Foreskin fibroblast (primary cell): ENCODE measurements at places on chromosomes 2 and 18.

- DNase-seq = peak; percentile 63
These were observed 303.7 kb upstream of the EPAS1 start for GRCh38 chr2:45993476-45993991.

DNA sequence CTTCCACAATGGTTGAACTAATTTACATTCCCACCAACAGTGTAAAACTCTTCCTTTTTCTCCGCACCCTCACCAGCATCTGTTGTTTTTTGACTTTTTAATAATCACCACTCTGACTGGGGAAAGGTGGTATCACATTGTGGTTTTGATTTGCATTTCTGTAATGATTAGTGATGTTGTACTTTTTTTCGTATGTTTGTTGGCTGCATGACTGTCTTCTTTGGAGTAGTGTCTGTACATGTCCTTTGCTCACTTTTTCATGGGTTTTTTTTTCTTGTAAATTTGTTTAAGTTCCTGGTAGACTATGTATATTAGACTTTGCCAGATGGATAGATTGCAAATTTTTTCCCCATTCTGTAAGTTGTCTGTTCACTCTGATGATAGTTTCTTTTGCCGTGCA, 574.8 kb downstream of the KCNJ3 start:
- DNase-seq = no peak

DNA sequence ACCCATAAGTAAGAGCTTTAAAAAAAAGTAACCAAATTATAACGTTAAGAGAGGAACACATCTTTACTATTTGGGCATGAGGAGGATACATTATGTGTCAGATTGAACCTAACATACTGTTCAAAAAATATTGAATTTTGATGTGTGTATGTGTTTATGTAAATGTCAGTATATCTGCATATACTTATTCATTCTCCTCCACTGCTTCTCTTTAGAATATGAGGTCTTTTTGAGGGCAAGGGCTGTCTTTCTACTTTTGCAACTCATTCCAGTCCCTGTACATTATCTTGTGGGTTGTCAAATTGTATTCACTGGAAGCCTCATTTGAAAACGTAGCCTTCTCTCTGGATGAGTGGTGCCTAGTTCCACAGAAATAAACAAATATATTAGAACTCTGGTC, 509.4 kb upstream of the HNMT start:
- DNase-seq = no peak

GRCh38 chr2:235639428-235639773, 145.6 kb downstream of the AGAP1 start:
- peak; percentile 93 for DNase-seq

- no peak for DNase-seq
These were observed 1.0 kb downstream of the MARS2 start for GRCh38 chr2:197705912-197706838.
